ENCODE measurements at places on chromosomes 1 and 21.

GRCh38 chr1:67831850-67832513 lies 1.3 kb downstream of the GNG12 start:
- DNase-seq, result no peak

GRCh38 chr1:114353262-114353661 lies 157.7 kb downstream of the TRIM33 start:
- no peak for DNase-seq

GRCh38 chr1:11729498-11730428 lies 6.2 kb upstream of the AGTRAP start:
- no peak for DNase-seq

- no peak for DNase-seq
Observed at GRCh38 chr21:23887725-23888306, 1719.5 kb downstream of the MRPL39 start.

DNA sequence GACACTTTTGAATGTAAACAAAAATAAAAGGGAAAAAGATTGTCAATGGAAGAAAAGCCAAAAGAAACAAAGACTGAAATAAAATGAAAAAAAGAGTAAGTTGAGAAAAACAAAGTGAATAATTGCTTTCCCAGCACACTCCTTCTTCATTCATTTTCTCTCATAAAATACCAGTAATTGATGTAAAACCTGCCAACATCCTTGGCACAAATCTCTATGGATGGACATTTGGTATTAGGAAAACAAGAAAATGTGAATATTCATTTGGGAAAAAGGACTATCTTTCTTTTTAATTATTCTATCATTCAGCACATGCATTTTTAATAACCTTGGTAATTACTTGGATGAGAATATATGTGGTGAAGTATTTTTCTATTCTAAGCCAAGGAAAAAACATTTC lies 204.4 kb upstream of the TNR start:
- DNase-seq, result no peak

- no peak for DNase-seq
Observed at GRCh38 chr1:233368106-233368788, 40.7 kb downstream of the MAP3K21 start.

DNA sequence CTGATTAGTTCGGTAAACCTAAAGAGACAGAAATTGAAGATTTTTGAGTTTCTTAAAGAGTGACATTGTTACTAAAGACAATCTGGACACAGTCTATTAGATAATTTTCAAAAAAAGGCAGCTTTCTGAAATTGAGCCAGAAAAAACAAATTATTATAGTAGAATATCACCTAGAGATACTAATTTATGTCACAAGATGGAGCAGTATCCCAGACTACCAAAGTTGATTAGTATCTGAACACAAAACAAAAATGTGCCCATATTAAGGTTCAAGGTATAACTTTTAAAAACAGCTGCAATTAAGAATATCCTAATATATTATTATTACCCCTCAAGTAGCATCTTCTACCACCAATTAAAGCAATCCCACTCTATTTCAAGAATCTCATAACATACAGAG lies 40.5 kb upstream of the SYT2 start:
- DNase-seq, result no peak

GRCh38 chr1:195618287-195618686 lies 990.0 kb downstream of the KCNT2 start:
- no peak for DNase-seq

- DNase-seq, result no peak
Observed at GRCh38 chr21:36127250-36127904, 7.5 kb upstream of the CBR3 start.

DNA sequence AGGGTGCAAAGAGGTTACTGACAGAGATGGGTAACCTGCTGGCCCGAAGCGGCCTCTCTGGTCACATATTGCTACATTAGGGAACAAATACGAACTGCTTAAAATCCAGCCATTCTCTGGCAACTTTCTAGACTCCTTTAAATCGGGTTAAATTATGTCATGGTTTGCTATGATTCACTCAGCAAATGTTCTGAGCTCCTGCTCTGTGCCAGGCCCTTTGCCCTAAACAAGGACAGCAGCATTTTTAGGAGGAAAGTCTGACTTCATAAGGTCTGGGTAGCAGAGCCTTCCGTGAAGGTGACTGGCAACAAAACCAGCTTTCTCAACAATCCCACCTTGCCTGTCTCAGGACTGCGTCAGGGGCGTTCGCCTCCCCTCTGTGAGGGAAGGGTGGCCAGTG lies 15.4 kb downstream of the ZP4 start:
- no peak for DNase-seq

GRCh38 chr1:59137968-59138367 lies 158.9 kb upstream of the FGGY start:
- DNase-seq, result no peak

- DNase-seq, result no peak
Observed at GRCh38 chr21:44751186-44751798, 39.9 kb upstream of the TSPEAR start.

DNA sequence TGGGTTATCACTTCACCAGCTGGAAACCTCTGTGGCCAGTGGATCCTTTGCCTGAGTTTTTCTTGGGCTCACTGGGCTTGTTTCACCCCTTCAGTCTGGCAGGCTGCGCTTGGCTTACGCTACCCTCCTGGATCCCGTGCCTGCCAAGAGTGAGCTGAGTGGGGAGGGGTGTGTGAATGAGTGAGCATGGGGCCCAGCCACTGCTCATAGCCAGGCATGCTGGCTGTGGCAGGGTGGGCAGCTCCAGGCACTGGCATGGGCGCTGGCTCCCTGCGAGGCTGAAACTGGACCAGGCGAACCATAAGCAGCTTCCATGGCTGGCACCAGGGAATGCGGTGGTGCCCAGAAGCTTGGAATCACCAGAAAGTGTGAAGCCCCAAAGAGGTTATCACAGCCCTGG lies 19.8 kb upstream of the GBP3 start:
- no peak for DNase-seq

DNA sequence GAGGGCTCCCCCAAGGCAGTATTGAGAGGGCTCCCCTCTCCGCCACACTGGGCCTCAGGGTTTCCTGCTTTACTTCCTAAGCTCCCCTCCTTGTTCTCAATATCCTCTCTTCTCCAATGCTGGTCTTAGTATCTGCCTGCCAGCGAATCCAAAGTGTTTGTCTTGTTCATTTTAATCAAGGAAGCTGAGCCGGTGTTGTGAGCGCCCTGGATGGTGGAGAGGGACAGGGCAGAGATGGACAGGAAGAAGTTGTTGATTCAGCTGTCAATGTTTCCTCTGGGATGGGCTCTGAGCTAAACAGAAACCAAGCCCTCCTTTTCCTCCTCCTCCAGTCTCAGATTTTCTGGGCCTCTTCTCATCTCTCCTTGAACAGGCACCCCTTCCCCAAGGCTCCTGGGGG lies 5.4 kb downstream of the OLFML3 start:
- DNase-seq, result no peak

DNA sequence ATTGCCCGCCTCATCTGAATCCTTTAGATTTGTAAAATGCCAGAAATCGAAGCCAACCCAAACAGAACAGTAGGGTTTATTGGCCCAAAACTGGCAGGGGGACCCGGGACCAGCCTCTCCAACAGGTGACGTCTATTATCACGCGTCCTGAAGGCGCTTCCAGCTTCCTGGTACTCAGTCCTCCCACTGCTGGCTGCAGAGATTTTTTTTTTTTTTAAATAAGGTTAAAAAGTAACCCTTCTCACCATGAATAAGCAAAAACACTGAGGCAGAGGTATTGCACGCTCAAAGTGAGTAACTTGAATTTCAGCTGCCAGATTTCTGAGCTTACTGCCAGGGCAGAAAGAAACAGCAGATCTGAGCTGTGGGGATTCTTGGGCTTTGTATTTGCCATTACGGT lies 54.4 kb upstream of the GCLM start:
- no peak for DNase-seq

- no peak for DNase-seq
Observed at GRCh38 chr1:240287722-240288121, 196.0 kb downstream of the FMN2 start.

GRCh38 chr21:44294391-44295162 lies 5.3 kb upstream of the PFKL start:
- no peak for DNase-seq

DNA sequence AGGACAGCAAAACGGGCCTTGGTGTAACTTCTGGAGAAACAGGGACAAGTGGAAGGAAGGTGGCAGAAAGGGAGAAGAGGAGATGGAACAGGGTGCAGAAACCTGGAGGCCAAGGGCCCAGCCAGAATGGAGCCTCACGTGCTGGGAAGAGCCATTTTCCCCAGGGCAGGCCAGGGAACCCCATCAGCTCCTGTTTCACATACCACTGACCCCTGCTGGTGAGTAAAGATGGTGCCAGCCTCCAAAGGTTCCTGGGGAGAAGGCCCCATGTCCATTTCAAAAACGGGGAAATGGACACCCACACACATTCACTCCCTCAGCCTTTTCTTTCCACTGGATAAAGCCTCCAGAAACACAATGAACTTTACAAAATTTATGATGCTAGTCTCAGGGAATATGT lies 57.6 kb upstream of the JUN start:
- DNase-seq, result no peak

- no peak for DNase-seq
Observed at GRCh38 chr1:1419363-1419812, 1.7 kb downstream of the ANKRD65 start.

- DNase-seq, result no peak
Observed at GRCh38 chr21:39149882-39150281, 33.4 kb downstream of the PSMG1 start.

DNA sequence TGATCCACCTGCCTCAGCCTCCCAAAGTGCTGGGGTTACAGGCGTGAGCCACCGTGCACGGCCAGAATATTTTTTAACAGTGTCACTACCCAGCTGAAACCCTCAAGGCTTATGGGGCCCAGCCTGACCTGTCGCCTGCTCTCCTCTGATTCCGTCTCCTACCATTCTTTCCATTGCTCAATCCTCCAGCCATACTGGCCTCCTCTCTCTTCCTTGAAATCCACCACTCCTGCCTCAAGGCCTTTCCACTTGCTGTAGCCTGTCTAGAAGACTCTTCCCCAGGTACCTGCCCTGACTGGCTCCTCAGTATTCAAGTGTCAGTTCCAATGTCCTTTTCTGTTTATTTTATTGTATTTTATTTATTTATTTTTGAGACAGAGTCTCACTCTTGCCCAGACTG lies 53.9 kb downstream of the YARS1 start:
- DNase-seq, result no peak

DNA sequence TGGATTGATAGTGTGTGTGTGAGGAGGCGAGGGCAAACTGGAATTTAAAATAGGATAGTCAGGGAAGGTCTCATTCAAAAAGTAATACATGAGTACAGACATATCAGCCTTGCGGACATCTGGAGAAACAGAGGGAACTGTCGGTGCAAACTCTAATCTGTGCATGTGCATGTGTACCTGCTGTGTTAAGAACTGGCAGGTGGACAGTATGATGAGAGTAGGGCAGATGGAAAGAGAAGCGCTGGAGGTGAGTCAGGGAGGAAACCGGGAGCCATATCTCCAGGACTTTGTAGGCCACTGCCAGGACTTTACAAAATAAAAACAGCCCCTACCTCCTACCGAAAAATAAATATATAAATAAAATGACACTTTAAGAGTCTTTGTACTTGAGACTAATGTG lies 31.3 kb upstream of the MYBPHL start:
- no peak for DNase-seq
